ENCODE measurements at places on chromosomes 7 and 10.

GRCh38 chr7:107902381-107902780, 11.4 kb downstream of the DLD start:
- DNase-seq: no peak

GRCh38 chr10:3763035-3763456, 22.0 kb downstream of the KLF6 start:
- DNase-seq: no peak

DNA sequence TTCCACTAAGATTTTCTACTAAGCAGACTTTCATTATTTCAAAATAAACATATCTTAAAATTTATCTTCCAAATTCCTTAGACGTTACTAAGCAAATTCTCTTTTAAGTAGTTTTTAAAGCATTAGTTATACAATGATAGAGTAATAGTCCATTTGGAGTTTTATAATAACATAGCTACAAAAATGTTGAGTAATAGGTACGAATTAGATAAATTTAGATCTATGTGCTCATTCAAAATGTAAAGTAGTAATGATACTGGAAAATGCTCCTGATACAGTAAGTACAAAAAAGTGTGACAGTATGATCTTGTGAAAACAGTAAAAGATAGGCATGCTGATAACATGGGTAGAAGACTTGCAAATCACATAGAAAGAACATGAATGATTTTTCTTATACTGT, 4.5 kb downstream of the DMTF1 start:
- no peak for DNase-seq

DNA sequence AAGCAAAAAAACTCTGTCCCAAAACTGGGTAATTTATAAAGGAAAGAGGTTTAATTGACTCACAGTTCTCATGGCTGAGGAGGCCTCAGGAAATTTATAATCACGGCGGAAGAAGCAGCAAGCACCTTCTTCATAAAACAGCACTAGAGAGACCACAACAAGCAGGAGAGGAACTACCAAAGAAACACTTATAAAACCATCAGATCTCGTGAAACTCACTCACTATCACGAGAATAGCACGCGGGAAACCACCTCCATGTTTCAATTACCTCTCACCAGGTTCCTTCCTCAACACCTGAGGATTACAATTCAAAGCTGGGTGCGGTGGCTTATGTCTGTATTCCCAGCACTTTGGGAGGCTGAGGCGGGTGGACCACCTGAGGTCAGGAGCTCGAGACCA, 48.5 kb downstream of the PDIA4 start:
- no peak for DNase-seq

- DNase-seq: no peak
These were observed 24.2 kb downstream of the IFIT5 start for GRCh38 chr10:89438525-89438924.
